CD4-positive, alpha-beta T cell treated with Interleukin-15 for 1 hour (primary cell): ENCODE measurements at places on chromosomes 7 and 10.

DNA sequence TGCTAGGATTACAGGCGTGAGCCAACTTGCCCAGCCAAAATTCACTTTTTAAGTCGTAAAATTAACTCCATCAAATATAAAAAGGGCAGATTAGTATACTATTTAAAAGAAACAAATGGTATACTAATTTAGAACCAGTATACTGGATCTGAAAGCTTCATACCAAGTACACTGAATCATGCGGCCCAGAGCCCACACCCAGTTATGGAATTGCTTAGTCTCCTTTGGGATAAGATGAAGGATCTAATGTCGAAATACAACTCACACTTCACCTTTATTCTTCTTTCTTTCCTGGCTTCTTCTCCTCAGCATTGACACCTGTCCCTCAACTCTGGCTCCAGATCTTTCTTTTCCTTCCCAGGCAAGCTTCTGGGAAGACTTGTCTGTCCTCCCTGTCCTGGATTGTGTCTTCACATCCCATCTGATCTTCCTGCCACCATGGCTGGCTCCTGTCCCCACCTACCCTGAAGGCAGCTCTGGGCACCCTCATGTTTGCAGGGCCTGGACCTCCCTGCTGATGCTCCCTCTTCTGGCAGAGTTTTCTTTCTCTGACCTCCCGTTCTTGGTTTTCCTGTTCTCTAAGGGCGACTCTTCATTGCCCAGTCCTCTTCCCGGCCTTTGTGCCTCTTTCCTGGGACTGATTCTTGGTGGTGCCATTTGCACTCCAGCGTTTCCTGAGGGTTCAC is 57.8 kb upstream of the CTBP2 start:
- DNase-seq = no peak

DNA sequence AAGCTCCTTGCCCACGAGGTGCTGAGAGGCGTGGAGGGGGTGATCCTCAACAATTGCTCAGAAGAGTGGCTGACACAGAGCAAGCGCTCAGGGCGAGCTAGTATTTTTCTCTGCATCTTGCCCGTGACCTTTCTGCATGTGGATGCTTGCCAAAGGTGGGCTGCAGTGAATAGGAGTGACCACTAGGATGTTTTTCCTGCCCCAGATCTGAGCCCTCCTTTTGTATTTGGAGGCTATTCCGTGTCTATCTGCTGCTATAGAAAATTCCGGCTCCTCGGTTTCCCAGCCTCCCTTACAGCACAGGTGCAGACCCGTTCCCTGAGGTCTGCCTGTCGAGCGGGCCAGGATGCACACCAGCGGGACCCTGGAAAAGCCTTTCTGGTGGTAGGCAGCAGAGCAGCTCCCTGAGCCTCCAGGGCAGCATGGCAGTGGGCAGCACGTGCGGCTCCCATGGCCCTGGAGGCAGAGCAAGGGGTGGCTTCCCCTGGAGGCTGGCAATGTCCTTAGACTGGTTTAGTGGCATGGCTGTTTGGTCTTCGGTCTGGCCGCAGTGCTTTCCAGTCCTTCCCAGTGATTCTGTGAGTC is 145.1 kb upstream of the PCBD1 start:
- DNase-seq = no peak

- DNase-seq = no peak
Observed at GRCh38 chr10:90319188-90319914, 538.5 kb downstream of the HTR7 start.

DNA sequence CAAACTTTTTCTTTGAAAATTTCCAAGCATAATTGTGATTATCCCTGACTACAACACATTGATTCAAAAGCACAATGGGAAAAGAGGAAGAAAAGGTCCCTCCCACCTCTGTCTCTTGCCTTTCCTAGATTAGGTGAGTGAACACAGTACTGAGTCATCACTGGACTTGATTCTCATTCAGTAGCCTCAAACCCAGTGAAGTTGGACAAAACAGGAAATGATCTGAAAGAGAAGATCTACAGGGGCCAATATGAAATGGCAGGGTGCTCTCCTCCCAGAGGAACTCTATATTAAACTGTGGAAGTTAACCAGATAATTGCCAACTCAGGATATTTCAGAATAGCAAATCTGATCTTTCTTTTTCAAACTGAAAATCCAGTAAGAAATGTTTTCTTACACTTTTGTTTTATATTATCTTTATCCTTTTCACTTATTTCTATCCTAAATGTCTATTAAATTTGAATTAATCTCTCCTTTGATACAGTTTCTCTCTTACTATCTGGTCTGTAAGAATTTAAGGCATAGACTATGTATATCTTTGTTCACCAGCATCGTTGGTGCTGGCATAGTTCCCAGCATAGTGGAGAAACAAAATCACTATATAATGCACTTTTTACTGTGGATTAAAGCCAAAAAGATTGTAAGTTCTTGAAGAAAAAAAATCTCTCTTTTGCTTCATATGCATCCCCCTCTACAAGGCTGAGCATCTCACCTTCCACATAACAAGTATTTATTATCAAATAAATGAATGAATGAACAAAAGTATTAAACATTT is 41.4 kb upstream of the IKZF1 start:
- DNase-seq = no peak

DNA sequence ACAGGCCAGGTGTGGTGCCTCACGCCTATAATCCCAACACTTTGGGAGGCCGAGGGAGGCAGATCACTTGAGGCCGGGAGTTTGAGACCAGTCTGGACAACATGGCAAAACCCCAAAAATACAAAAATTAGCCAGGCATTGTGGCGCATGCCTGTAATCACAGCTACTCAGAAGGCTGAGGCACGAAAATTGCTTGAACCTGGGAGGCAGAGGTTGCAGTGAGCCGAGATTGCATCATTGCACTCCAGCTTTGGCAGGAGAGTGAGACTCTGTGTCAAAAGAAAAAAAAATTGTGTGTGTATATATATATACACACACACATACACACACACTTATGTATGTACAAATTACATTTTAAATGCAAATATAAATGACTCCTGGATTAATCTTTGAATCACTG is 76.8 kb upstream of the LRRN3 start:
- no peak for DNase-seq

DNA sequence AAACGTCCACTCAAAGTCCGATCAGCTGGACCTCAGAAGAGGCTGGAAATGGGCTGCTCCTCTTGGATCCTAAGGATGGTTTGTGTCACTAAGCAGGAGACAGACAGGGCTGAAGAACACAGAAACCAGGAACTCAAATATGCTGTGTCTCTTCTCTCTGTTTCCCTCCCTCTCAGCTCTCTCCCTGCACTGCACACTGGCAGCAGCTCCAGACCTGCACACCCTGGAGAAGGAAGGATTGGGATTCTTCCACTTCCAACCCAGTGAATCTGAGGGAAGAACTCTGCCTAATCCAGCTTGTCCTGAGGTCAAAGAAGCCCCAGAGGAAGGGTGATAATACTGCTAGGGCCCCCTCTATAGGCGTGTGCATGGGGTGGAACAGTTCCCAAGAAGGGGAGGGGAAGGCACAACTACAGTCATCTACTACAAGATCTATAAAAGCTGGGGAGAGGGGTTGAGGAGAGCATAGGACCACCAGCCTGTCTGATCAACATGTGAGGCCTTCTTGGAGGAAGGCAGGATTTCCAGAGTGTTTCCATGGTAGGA is 22.7 kb upstream of the ZCCHC24 start:
- no peak for DNase-seq
